ENCODE measurements at places on chromosomes 5 and 9. TPM values are rescaled to one million over a fixed set of nuclear protein-coding genes. Genes with fewer than 3 reads are reported as not detected.

Gene ZDHHC11B
- 31.2 TPM for total RNA-seq

Gene WHRN
- 32.6 TPM for total RNA-seq

Gene PDE6A
- total RNA-seq, result not detected

Gene FOXD4
- total RNA-seq, result not detected

Gene STPG3
- not detected for total RNA-seq

Gene SAXO1
- not detected for total RNA-seq

Gene SPINK13
- total RNA-seq, result not detected

Gene SLC6A3
- total RNA-seq, result not detected

Gene ZNF366
- not detected for total RNA-seq

Gene TRIM7
- 2.2 TPM for total RNA-seq

Gene GRPEL2
- 33.0 TPM for total RNA-seq
